GM12865 (cell line): ENCODE measurements at places on chromosomes 2 and 18.

GRCh38 chr18:74582642-74583041 lies 15.0 kb upstream of the ZNF407 start:
- DNase-seq = no peak

GRCh38 chr18:39611381-39612100 lies 2045.9 kb upstream of the CELF4 start:
- DNase-seq = no peak

GRCh38 chr2:128388499-128388941 lies 69.9 kb upstream of the HS6ST1 start:
- no peak for DNase-seq

DNA sequence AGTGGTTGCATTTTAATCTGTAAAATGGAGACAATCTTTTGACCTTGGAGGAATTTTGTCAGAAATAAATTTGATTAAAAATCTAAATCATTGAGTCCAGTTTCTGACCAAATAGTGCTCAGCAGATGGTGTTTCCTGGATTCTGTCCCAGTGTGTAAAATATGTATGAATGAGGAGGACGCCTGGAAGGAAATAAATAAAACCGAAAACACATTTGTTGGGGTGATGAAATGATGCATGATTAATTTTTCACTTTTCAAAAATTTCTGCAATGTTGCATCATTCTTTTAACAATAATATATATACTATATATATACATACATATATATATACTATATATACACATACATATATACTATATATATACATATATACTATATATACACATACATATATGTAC lies 261.1 kb upstream of the TRIB2 start:
- DNase-seq = no peak

DNA sequence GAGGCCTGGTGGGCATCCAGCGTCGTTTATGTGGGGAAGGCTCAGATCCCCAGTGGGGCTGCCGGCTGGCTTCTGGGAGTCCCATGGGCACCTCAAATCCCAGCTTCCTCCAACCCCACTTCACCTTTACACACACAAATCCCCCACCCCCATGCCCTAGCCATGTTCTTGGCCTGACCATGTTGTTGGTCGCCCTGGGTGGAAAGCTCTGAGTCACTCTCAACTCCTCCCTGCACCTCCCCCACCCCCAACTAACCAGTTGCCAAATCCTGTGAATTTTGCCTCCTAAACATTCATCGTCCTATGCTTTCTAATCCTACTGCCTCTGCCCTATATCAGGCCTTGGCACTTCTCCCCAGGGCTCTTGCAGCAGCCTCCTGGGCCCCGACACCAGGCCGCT lies 6.4 kb downstream of the TNS1 start:
- no peak for DNase-seq

GRCh38 chr2:126751477-126751876 lies 95.5 kb downstream of the GYPC start:
- DNase-seq = no peak

DNA sequence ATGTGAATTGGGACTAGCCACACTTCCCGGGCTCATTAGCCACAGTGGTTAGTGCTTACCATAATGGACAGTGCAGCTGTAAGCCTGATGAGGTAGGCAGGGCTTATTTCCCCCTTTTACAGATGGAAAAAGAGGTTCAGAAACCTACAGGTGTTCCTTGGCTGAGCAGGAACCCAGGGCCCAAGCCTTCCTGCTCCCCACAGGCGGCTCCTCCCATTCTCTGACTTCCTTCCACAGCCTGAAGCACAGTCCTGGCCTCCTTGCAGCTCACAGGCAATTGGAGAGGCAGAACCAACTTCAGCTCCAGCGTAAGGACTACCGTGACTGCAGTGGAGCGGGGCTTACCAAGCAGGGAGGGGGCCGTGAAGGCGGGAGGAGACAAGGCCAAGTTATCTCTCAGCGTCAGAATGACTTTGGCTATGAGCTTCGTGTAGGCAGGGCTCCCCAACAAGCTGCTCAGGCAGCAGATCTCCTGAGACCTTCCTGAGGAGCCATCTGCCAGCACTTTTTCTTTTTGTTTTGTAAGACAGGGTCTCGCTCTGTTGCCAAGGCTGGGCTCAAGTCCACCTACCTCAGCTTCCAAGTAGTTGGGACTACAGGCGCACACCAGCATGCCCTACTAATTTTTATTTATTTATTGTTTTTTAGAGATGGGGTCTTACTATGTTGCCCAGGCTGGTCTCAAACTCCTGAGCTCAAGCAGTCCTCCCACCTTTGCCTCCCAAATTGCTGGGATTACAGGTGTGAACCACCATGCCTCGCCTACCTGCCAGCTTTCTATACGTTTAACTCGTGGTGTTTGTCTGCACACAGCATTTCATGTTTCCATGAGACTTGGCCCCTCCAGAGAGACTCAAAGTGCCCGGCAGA lies 34.2 kb upstream of the NT5DC4 start:
- no peak for DNase-seq

DNA sequence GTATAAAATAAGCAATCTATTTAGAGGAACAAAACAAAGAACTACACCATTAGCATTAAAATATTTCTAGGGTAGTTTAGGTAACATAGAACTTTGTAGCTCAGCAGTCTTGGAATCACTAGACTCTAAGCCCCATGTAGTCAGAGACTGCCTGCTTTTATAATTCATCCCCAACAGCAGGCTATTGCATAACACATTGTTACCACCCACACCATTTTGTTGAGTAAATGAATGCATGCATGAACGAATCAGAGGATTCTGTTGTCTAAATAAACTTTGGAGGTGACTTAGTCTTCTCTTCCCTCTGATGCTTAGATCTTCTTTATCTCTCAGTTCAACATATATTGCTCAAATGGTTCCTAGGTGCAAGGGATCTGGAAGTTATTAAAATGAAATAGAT lies 167.6 kb upstream of the TNP1 start:
- DNase-seq = no peak

DNA sequence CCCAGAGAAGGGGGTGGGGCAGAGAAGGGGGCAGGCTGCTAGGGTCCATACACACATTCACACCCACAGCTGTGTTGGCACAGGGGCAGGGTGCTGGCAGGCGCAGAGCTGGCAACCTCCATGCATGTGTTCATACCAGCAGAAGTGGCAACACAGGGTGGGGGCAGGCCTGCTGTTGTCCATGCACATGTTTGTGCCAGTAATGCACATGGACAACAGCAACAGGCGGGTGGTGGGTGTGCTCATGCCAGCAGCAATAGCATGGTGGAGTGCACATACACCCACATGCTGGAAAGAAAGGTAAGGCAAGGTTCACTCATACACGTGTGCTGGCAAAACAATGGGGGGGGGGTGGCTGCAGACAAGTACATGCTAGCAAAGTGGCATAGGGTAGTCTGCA lies 54.7 kb downstream of the FBXO15 start:
- no peak for DNase-seq

DNA sequence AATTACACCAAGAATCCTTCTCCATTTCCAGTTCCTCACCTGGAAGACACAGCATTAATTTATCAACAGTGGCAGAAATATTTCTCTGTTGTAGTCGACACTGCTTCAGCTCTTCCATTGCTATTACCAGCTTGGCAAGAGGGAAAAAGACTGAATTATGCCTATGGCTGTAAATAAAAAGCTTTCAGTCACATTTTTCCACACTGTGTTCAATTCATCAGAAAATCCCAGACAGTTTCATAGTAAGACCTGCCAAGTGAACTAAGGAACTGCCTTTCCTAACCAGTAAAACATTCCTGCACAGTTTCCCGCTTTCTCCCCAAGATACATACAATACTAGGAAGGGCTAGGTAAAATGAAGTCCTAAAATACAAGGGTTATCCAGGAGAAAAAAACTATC lies 94.7 kb downstream of the EXOC6B start:
- no peak for DNase-seq

DNA sequence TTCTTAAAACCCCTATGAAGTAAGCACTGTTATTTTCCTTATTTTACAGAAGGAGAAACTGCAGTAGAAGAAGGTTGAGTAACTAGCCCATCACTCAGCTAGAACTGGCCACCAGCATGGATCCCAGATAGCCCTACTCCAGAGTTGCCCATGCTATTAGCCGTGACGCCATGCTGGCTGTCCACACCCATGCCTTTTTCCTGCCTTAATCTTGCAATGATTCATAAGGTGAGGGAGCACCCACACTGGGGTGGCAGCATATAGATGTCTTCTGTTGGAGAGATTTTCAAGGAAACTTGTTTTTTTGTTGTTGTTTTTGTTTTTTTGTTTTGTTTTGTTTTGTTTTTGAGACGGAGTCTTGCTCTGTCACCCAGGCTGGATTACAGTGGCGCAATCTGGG lies 204.1 kb upstream of the HAAO start:
- no peak for DNase-seq

- no peak for DNase-seq
Observed at GRCh38 chr2:145764631-145765030, 1244.7 kb upstream of the ZEB2 start.
